ENCODE measurements at places on chromosomes 5 and 9.

DNA sequence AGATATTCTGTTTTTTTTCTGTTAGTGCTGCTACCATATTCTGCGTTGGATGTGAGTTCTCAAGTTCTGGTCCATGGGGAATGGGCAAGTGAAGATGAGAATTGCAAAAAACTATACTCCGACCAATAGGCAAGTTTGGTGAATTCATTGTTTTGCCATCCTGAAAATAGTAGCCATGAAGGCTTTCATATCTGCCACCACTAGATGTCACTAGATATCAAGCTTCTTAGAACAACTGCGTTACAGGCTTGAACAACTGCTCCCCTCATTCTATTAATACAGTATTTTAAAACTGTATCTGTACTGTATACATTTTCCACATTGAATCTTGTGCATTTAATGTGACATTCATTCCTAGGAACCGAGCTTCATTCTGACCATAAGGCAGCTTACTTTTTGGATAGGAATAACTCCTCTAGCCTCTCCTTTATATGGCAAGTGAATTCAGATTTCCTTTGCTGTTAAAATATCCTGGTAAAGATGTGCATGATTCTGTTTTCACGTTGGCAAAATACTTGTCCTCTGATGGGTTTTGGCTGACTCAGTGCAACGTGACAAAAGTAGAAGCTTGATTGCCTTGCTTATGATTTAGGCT lies 163.6 kb downstream of the SREK1 start:
- DNase-seq, result peak; percentile 75

DNA sequence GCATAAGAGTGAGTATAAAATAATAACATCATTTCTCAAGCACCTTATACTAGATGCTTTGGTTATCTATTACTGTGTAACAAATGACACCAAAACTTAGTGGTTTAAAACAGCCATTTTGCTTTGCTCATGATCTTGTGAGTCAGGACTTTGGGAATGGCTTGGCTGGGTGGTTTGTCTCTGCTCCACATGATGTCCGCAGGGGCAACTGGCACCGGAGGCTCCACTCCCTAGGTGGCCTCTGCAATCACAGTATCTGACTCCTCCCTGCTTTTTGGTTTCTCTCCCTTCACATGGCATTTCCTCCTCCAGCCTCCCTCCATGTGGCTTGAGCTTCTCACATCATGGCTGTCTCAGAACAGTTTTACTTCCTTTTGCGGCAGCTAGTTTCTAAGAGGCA lies 259.5 kb downstream of the GAS1 start:
- DNase-seq, result no peak

- DNase-seq, result no peak
Measured at GRCh38 chr5:17378346-17378997, 119.6 kb upstream of the TAF11L2 start.

DNA sequence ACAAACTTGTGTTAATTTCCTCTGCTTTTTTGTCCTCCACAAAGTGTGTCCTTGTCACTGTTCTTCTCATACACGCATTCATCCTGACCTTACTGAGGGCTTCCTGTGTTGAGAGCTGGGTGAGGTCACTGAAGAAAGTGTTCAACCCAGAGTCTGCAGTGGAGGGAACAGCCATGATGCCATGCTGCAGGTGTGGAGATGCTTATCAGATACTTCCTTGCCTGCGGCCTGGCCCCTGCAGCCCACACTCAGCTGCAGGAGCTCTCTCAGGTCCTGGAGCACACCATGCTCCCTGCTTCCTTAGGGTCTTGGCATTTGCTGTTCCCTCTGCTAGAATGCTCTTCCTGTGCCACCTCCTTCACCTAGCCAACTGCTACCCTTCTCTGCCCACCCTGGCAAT lies 108.1 kb upstream of the SPRY4 start:
- DNase-seq, result no peak

DNA sequence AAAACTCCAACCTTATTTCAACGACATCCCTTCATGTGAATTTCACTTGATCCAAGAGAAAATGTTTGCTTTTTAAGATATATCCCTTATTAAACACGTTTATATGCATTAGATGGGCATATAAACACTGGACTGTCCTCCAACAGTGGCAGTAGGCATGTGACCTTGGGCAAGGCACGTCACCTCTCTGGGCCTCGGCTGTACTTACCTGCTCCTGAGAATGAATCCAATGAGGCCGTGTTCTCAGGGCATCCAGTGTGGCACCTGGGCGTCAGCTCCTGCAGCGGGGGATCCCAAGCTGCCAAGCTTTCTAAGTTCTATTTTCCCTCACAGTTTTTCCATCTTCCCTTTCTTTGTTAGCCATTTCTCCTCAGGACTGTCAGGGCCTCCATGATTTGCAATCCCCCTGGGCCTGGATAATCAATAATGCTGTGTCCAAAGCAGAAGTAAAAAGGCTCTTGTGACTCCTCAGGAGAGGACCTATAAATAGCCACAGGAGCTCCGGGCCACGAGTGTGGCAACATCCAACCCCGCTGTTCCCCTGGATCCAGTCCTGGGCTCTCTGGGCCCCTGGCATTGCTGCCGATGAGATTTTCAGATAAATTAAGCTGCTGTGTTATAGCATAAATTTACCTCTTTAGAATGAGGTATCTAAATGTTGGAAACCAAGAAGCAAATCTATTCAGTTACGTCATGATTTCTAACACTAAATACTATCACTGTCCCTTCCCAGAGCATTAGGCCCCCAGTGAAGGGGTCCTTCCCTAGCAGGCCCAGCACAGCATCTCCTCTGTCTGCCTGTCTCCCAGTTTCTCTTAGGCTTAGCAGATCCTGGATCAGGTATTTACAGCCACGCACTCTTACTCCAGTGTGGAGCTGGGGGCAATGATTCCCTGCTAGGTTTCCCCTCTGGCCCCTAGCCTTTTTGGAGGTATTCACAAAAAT lies 76.8 kb downstream of the PTPN3 start:
- no peak for DNase-seq

GRCh38 chr5:58484505-58484904 lies 6.7 kb upstream of the GAPT start:
- no peak for DNase-seq

GRCh38 chr9:135150981-135151380 lies 63.5 kb downstream of the OLFM1 start:
- no peak for DNase-seq

- DNase-seq, result no peak
Measured at GRCh38 chr9:125161284-125161918, 18.1 kb upstream of the SCAI start.

GRCh38 chr9:4027606-4028005 lies 272.3 kb downstream of the GLIS3 start:
- no peak for DNase-seq

GRCh38 chr5:138455232-138455930 lies 9.9 kb upstream of the EGR1 start:
- DNase-seq, result no peak

- DNase-seq, result no peak
Measured at GRCh38 chr9:26756881-26757280, 135.7 kb downstream of the CAAP1 start.

GRCh38 chr9:116467740-116468351 lies 219.3 kb upstream of the TRIM32 start:
- no peak for DNase-seq

DNA sequence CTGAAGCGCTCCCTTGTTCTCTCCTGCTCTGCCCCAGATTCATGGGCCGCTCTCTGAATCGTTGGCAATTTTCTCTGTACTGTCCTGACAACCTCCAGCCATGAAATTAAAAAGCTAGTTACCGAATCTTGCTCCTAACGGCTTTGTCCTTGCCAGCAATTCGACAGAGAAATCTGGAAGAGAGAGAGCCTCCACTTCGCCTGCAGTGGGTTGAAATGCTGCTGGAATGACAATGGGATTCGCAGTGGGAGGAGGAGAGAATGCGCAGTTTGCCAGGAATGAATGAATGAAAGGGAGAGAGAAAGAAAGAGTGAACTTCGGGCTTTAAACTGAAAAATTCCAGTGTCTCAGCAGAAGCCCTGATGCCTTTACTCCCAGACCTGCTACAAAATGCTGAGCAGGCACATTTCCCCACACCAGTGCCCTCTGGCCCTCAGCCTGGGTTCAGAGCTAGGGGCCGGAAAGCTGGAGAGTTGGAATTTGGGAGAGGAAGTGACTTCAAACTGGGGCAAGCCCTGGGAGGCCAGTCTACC lies 11.5 kb upstream of the BOD1 start:
- DNase-seq, result no peak

DNA sequence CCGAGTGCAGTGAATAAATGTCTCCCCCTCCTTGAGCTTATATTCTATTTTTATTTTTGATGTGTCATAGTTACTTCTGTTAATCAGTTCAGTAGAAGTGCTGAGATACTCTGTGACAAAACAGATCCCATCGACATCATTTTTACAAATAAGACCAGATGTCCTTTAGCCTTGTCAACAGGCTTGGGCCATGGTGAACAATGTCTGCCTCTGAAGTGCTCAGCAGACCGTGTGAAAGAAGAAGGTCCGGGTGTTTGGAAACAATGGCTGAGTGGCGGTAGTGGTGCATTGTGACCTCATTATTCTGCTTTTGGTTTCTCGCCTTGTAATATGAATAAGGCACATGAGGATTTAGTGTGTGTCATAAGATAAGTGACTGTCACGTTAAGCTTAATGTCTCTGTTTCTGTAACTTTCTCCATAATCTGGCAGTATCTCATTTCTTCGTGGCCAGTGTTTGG lies 71.2 kb downstream of the SYK start:
- DNase-seq, result no peak

- DNase-seq, result no peak
Measured at GRCh38 chr5:101796427-101796826, 499.7 kb downstream of the SLCO4C1 start.

DNA sequence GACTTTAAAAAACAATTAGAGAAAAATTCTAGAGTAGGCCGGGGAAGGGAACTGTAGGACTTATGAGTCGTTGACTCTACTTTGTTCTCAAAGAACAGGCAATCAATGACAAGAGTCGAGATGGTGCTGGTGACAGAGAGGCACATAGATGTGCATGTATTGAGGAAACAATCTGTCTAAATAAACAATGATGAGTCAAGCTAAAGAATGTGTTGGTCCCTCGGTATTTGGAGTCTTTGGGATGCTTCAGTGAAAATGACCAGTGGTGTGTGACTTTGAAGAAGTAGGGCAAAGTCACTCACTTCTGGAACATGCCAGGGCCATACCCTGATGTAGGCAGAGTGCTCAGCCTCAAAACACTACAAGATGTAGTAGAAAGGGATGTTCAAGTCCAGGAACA lies 288.1 kb upstream of the PANK3 start:
- no peak for DNase-seq

GRCh38 chr5:172688349-172689217 lies 47.5 kb downstream of the NEURL1B start:
- DNase-seq, result no peak

All from B cell (primary cell).